ENCODE measurements at places on chromosomes 3 and 15.

DNA sequence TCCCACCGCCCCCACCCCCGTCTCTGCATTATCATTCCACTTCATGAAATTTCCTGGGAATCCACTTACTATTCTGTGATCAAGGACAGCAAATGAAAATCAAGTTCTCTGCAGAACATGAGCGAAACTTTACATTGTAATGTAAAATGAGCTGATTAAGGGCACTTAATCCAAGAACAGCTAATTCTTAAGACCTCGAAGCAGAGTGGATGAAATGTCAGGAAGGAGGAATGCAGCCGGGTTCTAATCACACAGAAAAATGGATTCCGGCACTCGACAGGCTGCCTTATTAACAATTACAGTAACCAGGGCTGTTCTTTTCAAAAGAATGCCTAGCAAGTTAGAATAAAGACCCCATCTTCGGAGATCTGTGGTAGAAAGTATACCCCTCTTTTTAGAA, 57.5 kb downstream of the RFTN1 start:
- DNase-seq: no peak

DNA sequence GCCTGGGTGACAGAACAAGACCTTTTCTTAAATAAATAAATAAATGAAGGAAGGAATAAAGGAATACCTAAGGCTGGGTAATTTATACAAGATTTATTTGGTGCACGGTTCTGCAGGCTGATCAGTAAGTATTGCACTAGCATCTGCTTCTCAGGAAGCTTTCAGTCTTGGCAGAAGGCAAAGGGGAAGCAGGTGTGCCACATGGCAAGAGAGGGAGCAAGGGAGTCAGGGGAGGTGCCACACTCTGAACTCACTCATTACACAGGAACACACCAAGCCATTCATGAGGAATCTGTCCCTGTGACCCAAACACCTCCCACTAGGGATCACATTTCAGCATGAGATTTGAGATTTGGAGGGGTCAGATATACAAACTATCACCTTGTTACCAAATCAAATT, 56.4 kb downstream of the PRKCI start:
- DNase-seq: no peak

- DNase-seq: no peak
Observed at GRCh38 chr15:64542091-64542490, 81.7 kb downstream of the ZNF609 start.

- peak; percentile 23 for DNase-seq
Observed at GRCh38 chr3:106860182-106860581, 517.1 kb upstream of the CCDC54 start.

- no peak for DNase-seq
Observed at GRCh38 chr15:93771196-93772030, 459.9 kb upstream of the MCTP2 start.

GRCh38 chr3:180306691-180307090, 270.0 kb upstream of the PEX5L start:
- DNase-seq: no peak

DNA sequence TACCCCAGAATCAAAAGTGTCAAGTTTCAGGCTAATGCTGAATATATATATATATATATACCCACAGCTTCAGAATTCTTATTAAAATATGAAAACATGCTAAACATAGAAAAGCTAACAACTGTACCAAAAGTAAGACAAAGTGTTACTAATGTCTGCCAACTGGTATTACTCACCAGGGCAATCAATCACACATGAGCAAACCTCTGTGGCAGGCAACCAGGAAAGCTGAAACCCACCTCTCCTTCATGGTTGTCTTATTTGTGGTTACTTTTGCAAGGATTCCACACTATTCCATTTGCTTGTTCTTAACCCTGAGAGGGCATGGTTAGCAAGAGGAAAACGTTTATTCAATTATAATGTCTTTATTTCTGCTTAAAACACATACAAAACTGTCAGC, 512.3 kb upstream of the MDFIC2 start:
- peak; percentile 52 for DNase-seq

- no peak for DNase-seq
Observed at GRCh38 chr3:5001135-5001534, 21.9 kb downstream of the BHLHE40 start.

DNA sequence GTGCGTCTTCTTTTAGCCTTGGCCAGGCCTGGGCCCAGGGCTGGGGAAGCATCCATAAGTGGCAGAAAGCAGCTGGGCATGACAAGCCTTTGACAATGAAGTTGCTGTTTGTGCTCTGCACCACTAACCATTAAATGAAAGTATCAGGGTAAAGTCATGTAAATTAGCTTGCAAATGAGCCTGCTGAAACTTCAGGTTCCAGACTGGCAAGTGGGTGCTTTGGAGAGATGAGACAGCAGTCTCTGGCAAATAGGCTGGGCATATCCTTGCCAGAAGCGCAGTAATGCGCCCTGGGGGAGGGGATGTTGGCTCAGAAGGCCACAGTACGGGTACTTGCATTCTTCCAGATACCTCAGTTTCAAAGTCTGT, 40.7 kb downstream of the RAB6B start:
- no peak for DNase-seq

- no peak for DNase-seq
Observed at GRCh38 chr15:84714821-84715220, 1.1 kb downstream of the SEC11A start.

- no peak for DNase-seq
Observed at GRCh38 chr3:14602006-14602803, 49.4 kb upstream of the CCDC174 start.

DNA sequence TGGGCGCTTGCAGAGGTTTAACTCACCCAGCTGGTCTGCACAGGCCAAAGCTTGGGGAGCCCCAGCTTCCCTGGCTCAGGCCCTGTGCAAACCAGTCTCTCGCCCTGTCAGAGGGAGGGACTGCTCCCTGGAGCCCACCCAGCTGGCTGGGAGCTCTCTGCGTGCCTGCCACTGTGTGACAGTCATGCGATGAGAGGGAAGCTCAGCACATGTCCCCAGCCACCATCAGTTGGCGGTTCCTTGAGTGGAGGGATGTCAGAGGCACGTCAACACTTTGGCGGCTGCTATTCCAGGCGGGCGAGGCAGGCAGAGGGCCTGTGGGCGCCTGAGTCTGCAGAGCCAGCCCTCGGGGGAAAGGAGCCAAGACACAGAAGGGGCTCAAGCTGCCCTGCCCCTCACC, 324.6 kb downstream of the UACA start:
- no peak for DNase-seq

GRCh38 chr3:46266598-46266997, 24.3 kb downstream of the CCR3 start:
- peak; percentile 32 for DNase-seq

DNA sequence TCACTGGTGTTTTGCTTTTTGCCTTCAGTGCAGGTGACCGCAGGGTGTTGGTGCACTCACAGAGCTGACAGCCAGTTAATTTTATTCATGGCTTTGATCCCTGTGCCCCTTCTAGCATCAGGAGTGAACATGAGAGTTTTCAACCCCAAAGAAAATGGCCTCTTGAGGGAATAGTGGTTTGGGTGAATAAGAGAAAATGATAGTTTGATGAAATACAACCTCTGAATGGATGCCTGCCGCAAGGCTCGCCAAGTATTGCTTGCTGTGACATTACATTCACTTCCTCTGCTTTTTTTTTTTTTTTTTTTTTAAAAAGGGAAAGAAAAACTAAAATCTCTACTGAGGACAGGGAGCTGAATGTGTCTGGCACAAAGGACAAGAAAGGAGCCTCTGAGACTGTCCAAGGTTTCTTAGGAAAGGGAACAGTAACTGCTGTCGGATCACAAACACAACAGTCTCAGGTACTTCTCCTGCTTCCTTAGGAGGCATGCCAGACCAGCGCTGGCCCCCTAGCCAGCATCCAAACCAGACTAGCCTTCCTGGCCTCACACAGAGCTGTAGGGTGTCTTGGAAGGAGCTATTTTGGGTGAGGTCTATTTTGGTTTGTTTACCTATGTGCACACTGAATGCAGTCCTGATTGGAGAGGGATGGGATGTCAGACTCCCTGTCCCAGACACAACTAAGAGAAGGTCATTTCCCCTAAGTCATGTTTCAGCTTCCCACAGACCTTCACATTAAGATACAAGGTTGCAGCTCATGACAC, 29.0 kb downstream of the CCDC80 start:
- no peak for DNase-seq

DNA sequence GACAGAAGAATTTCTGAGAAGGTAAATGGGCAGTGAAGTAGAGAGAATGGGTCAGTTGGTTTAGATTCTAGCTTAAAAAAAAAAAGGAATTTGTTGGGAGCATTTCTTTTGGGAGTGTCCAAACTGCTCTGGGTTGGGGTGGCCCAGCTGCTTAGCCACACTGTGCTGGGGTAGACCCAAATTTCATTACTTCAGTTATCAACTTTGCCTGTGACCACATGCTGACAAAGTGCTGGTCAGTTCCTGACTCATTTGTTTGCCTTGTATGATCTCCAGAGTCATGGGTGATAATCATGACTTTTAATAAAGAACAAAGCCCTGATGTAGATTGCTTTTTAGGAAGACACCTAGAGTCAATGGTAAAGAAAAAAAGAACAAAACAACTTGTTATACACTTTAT, 121.5 kb upstream of the FGF7 start:
- peak; percentile 61 for DNase-seq
